Stimulated activated CD8-positive, alpha-beta memory T cell treated with anti-CD3 and anti-CD28 coated beads, Interleukin-15, amount 100 ng/mL, for 1 hour (primary cell): ENCODE measurements at places on chromosomes 3 and 15.

DNA sequence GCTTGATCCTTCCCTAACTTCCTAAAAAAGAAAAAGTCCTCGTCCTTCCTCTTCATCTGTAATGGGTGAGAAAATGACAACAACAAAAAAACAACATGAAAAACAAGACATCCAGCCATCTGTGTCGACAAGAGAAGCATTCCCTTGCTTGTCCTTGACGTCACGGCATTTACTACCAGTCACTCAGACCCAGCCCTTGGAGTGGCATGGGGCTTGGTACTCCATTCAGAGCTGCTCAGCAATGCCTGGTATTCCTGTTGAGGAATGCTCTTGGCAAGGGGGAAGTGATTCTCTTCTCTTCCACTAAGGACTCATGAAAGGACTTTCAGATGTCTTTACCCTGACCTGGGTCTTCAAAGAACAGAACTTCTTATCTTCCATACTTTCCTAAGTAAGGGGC is 339.7 kb upstream of the RASGRP1 start:
- DNase-seq, result no peak

GRCh38 chr3:10338591-10339353 is 17.9 kb upstream of the SEC13 start:
- DNase-seq, result no peak

GRCh38 chr3:114449271-114450007 is 155.6 kb downstream of the TIGIT start:
- DNase-seq, result no peak

DNA sequence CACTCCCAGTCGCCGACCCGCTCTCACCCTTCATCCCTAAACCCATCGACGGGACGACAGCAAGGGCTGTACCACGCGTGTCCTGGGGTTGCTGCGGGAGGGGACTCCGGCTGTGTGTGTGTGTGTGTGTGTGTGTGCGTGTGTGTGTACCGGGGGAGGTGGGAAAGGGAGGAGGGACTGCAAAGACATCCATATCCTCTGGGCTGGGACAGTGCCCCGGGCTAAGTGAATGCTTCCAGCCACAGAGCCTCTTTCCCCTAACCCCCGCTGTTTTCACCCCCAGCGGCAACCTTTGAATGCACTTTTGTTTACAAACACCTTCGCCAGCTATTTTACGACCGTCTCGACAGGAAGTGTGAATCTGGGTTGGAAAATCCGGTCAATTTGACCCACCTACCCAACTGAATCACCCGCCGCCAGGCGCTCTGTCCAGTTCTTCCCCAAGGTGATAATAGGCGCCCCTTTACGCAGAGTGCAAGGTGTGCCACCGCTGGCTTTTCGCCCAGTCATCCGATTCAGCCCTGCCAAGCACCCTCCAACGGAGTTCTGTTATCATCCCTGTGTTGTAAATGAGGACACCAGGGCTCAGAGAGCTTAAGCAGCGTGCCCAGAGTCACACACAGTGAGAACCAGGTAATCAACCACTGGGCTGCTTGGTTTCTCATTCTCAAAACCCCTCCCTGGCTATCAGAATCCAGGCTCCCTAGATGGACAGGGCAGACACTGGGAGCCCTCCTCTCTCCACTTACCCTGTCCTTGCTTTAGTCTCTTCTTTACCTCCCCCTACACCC is 739 bp upstream of the AMOTL2 start:
- no peak for DNase-seq

DNA sequence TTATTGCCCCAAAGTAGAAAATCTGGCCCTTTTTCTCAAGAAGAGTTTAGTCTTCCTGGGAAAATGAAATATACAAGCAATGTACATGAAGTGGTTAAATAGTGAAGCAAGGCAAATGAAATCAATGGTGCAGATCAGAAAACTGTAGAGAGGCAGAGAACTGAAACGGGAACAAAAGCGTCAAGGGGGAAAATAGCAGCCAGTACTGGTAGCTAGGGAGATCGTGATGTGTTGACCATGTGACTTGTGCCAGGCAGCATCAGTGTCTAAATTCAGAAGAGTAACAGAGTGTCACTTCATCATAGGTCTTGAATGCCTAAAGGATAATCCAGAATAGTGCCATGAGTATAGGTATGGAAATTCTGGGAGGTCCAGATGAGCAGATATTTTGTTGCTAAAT is 163.1 kb downstream of the CHL1 start:
- DNase-seq, result no peak

DNA sequence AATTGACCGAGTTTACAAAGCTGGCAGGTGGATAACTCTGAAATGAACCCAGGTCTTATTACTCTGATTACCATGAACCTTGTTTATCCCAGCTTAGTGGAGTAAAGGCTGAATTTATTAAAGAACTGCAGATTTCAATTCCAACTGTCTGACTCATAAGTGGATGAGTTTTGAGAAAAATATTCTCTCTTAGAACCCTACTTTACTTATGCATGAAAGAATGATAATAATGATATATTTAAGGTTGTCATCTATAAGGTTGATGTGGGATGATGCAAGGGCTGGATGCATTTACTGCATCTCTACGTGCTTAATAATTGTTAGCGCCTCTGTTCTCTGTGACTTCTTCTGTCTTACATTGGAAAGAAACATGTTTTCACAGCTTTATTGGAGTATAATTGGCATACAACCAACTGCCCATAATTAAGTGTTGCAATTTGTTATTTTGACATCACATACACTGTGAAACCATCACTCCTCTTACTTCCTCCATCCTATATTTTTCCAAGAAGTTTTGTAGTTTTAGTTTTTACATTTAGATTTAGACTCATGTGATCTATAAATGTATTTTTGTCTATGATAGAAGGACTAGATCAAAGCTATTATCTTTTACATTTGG is 771.2 kb upstream of the ARRDC4 start:
- DNase-seq, result no peak

DNA sequence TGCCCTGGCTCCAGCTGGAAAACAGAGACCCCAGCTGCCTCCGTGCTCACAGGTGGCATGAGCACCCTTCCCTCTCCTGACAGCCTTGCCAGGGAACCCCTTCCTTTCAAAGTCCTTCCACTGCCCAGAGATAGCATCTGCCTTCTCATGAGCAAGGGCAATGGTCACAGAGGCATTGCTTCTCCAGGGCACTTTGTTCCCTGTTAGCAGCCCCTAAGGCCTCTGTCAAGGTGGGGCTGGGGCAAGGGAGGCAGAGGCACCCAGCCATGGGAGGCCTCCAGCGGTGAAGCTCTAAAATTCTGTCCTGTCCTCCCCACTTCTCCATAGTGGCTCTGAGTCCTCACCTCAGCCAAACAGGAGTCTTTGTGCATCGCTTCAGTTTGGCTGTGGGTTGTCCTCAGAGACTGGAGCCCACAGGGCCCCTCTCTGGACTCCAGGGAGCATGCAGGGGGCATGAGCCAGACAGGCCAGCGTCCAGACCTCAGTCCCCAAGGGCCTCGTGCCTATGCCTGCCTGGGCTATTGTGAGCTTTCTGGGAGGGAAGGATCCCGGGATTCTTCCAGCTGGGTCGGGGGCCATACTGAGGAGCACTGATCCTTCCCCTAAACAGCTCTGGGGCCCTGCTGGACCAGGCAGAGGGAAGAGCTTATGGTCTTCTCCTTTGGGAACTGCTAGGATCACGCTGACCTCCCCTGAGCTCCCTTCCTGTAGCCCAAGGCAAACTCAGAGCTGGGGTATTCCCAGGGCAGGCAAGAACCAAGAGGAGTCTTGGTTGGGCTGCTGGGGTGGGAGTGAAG is 106.6 kb downstream of the DNAJB8 start:
- DNase-seq, result no peak

GRCh38 chr3:136106101-136106500 is 90.0 kb downstream of the MSL2 start:
- no peak for DNase-seq

DNA sequence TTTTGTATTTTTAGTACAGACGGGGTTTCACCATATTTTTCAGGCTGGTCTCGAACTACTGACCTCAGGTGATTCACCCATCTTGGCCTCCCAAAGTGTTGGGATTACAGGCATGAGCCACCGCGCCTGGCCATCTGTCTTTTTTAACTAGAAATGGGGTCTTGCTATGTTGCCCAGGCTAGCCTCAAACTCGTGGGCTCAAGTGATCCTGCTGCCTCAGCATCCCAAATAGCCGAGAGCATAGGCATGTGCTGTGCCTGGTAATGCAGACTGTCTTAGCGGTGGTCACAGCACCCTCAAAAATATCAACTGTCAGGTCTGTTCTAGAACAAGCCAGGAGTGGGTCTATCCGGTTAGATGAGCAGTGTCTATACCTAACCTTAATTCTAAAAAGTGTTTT is 48.2 kb downstream of the SPATA12 start:
- DNase-seq, result no peak

GRCh38 chr15:61938249-61938648 is 122.0 kb downstream of the VPS13C start:
- no peak for DNase-seq

DNA sequence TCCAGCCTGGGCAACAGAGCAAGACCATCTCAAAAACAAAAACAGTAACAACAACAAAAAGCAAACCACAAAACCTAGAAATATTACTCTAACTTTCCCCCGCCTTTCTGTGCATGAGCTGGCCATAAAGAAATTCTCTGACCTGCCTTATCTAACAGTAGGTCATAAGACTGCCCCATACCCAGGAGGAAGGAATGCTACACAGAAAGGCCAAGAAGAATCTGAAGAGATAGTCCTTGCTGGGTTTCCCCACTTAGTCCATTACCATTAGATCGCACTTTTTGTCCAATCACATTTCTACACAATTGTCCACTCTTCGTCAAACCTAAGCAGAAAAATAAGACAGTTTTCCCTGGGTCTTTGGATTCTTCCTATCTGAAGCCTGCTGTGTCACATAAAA is 23.5 kb downstream of the CIAO2A start:
- no peak for DNase-seq

- no peak for DNase-seq
Measured at GRCh38 chr15:35136321-35137189, 51.5 kb upstream of the NANOGP8 start.

DNA sequence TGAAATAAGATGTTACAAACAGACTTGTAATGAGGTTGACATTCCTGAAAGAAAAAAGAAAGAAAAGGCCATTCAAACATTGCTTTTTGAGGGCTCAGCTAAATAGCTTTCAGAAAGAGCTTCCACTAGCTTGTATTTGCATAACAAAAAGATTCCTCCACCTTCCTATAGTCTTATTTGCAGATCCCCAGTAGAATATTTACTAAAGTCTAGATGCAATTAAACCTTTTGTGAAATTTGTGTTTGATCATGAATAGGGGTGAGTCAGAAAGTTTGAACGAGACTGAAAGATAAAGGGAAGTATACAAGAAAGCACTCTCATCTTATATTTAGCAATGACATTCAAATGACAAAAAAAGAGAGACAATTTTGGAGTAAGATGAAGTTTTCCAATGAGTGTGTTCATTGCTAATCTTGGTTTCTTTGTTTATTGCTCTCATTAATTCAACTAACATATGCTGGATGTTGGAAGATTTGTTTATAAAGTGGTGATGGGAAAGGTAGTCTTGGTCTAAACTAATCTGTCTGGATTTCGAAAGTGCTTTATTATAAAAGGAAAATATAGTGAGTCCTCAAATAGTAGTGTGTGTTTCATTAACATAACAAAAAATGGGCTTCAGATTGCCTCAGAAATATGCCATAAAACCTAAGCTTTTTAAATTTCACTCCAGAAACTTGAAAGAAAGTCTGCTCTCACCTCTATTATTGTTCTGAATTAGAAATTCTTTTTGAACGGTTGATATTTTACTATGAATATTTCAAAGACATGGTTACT is 9.1 kb upstream of the CADPS start:
- no peak for DNase-seq

GRCh38 chr3:24480497-24480896 is 14.2 kb downstream of the THRB start:
- no peak for DNase-seq

GRCh38 chr3:77446084-77446483 is 406.2 kb downstream of the ROBO2 start:
- DNase-seq, result no peak

GRCh38 chr15:63832620-63833019 is 1.1 kb downstream of the HERC1 start:
- no peak for DNase-seq

- DNase-seq, result no peak
Measured at GRCh38 chr3:146125951-146126350, 35.0 kb downstream of the PLOD2 start.

DNA sequence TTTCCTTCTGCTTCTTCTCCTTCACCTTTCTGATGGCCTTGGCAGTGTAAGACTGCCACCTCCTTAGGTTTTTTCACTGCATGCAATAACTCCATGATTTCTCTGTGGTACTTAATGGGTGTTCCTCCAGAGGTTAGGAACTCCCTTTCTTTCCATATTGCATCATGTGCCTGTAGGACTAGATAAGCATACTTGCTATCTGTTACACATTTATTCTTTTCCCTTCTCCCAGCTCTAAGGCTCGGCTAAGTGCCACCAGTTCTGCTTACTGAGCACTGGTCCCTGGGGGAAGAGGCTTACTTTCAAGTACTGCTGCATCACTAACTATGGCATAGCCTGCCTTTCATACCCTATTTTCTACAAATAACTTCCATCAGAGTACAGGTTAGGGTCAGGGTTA is 351.8 kb downstream of the OTOL1 start:
- no peak for DNase-seq

GRCh38 chr3:53555068-53555588 is 60.7 kb downstream of the CACNA1D start:
- DNase-seq, result no peak

DNA sequence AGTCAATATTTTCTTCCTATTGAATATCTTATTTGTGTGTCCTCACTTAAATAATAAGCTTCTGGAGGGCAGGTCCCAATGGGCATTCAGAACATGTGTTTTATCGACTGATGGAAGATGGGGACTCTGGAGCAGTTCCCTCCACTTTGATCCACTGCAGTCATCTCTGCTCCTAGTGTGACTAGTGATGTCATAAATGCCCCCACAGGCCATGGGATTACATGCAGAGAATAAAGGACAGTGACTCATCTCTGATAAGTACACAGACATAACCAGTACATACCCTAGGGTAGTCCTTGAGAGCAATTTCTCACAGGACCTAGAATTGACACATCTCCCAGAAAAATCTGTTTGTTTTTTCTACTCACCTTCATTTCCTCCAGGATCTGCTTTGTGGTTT is 49.4 kb upstream of the FMN1 start:
- no peak for DNase-seq

- no peak for DNase-seq
Measured at GRCh38 chr3:186239321-186239720, 122.7 kb downstream of the DGKG start.

DNA sequence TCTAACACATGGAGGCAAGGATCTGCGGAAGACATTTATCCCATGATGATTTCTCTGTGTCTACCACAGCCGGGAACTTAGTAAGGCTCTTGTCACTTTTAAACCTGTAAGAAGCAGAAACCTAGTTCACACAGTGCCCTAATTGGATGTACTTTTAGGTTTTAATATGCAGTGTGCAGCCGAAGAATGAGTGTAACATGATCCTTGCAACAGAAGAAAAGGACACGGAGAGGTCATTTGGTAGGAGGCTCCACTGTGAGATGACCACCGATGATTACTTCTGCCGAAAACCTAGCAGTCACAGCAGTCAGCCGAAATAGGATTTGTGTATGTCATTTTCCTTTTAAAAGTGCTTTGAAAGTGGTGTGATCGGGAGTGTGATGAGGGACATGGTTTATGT is 6.8 kb downstream of the CACNA1D start:
- DNase-seq, result no peak

- DNase-seq, result no peak
Measured at GRCh38 chr3:72720566-72720965, 127.7 kb downstream of the SHQ1 start.
